ENCODE measurements at places on chromosomes 3 and 15. TPM values are rescaled to one million over a fixed set of nuclear protein-coding genes. Genes with fewer than 3 reads are reported as not detected.

SMCO1 gene
- not detected for total RNA-seq

GRCh38 chr3:39196671-39197356 is 4.4 kb upstream of the XIRP1 start:
- DNase-seq = no peak
- H3K36me3 ChIP-seq = no peaks in the 10 kb centered on the region
- peaks cover 13% of the 10 kb centered on the region for H3K27me3 ChIP-seq
- H3K4me1 ChIP-seq = peaks cover 2% of the 10 kb centered on the region
- peak overlapping the region; percentile 51 for H3K27ac ChIP-seq
- no peak overlapping the region for H3K4me3 ChIP-seq

DNA sequence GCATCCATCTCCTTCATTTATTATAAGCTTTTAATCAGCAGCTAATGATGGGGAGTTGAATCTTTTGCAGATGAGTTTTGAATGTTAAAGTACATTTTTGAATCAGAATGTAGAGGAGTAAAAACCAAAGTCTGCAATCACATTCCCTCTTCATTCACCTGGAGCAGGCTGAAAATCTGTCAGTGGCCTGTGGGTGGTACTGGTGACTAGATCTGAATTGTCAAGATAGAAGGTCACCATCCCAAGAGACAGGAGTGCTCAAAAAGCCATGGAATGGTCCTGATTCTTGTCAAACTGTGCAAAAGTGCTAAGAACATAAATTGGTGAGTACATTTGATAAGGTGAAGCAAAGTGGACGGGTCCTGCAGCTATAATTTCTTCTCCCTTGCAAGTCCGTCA is 881.3 kb upstream of the NR2F2 start:
- no peaks in the 10 kb centered on the region for H3K36me3 ChIP-seq
- H3K27me3 ChIP-seq = peaks cover 8% of the 10 kb centered on the region
- DNase-seq = no peak

GRCh38 chr3:65233561-65233960 is 545.8 kb upstream of the ADAMTS9 start:
- peaks cover 12% of the 10 kb centered on the region for H3K4me1 ChIP-seq
- no peaks in the 10 kb centered on the region for H3K36me3 ChIP-seq
- H3K4me3 ChIP-seq = no peak overlapping the region
- H3K27ac ChIP-seq = no peak overlapping the region

GRCh38 chr3:102195198-102195948 is 239.4 kb upstream of the ZPLD1 start:
- no peak overlapping the region for H3K4me3 ChIP-seq
- no peaks in the 10 kb centered on the region for H3K36me3 ChIP-seq
- peaks cover 8% of the 10 kb centered on the region for H3K4me1 ChIP-seq
- DNase-seq = no peak
- H3K27me3 ChIP-seq = no peaks in the 10 kb centered on the region
- peak overlapping the region; percentile 59 for H3K27ac ChIP-seq

- DNase-seq = no peak
- no peaks in the 10 kb centered on the region for H3K4me1 ChIP-seq
- no peaks in the 10 kb centered on the region for H3K36me3 ChIP-seq
- H3K27me3 ChIP-seq = no peaks in the 10 kb centered on the region
Observed at GRCh38 chr15:27512281-27513001, 541.5 kb downstream of the GABRG3 start.

- no peak overlapping the region for H3K4me3 ChIP-seq
- H3K4me1 ChIP-seq = no peaks in the 10 kb centered on the region
- H3K27me3 ChIP-seq = no peaks in the 10 kb centered on the region
- no peaks in the 10 kb centered on the region for H3K36me3 ChIP-seq
Observed at GRCh38 chr3:99236576-99236975, 335.1 kb upstream of the DCBLD2 start.

DNA sequence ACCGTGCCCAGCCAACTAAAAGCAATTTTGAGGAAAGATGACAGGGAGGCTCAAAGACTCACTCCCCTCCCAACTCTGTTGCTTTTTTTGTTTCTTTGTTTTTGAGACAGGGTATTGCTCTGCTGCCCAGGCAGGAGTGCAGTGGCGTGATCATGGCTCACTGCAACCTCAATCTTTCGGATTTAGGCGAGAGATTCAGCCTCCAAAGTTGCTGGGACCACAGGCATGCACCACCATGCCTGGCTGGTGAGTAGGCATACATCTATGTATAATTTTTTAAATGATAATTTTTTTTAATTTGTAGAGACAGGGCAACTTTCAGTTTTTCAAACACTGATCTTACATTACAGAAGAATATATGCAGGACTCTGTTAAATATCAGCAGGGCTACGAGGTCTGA is 15.8 kb upstream of the THUMPD3 start:
- DNase-seq = no peak
- no peaks in the 10 kb centered on the region for H3K27me3 ChIP-seq
- H3K36me3 ChIP-seq = peaks cover 5% of the 10 kb centered on the region
- H3K4me3 ChIP-seq = no peak overlapping the region

DNA sequence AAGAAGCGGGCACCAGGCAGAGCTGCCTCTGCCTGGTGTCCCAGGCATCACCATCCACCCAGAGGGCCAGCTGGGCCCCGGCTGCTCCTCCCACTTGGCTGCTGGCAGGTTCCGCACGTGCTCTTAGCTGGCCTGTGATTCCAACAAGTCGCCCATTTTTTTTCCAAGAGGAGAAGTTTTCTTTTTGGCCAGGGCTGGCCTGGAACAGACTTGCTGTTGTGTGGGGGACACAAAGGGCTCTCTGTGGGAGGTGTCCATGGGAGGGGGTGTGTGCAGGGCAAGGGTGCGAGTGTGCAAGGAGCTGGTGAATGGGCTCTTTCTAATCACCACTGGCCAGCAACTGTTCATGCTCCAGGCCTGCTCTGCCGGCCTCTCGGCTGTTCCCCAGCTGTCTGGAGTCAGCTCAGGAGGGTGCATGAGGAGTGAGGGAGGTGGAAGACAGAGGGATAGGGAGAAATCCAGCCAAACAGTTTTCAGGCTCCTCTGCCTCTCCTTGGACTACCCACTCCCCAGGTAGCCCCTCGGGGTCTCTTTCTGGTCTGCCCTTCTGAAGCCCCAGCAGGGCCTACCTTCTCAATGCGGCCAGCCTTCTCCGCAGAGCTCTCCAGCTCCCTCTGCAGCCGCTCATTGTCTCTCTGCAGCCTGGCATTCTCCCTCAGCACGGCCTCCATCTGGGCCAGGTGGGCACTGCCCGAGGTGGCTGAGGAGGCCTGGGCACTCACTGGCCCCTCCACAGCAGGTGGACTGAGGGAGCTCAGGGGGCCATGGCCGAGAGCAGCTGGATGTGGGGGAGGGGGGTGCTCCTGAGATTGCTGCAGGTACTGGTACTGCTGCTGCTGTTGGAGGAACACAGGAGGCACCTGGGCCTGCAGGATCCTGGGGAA is 7.1 kb downstream of the AMOTL2 start:
- no peaks in the 10 kb centered on the region for H3K27me3 ChIP-seq
- H3K27ac ChIP-seq = peak overlapping the region; percentile 49
- H3K4me1 ChIP-seq = peaks cover 45% of the 10 kb centered on the region
- peaks cover 28% of the 10 kb centered on the region for H3K36me3 ChIP-seq
- DNase-seq = no peak

DNA sequence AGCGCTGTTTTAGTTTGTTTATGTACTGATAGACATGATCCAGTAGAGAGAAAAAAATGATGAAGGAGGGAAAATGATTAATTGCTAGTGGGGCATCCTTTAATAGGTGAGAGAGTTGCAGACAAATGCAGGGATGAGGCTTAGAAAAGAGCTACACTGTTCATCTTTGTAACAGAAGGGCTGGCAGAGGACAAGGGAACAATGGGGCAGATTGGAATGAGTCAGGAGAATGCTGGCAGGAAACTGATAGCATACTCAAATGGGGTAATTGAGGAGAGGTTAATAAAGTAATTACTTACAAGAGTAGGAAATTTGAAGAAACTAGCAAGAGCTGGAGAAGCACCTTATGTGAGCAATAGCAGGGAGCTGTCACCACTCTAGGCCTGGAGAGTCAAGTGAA is 170.9 kb downstream of the OXSM start:
- no peaks in the 10 kb centered on the region for H3K27me3 ChIP-seq
- no peak overlapping the region for H3K27ac ChIP-seq
- no peaks in the 10 kb centered on the region for H3K36me3 ChIP-seq
- H3K4me3 ChIP-seq = no peak overlapping the region

- no peak overlapping the region for H3K4me3 ChIP-seq
- no peak for DNase-seq
- peaks cover 3% of the 10 kb centered on the region for H3K4me1 ChIP-seq
Observed at GRCh38 chr3:34000301-34000700, 201.9 kb downstream of the PDCD6IP start.

DNA sequence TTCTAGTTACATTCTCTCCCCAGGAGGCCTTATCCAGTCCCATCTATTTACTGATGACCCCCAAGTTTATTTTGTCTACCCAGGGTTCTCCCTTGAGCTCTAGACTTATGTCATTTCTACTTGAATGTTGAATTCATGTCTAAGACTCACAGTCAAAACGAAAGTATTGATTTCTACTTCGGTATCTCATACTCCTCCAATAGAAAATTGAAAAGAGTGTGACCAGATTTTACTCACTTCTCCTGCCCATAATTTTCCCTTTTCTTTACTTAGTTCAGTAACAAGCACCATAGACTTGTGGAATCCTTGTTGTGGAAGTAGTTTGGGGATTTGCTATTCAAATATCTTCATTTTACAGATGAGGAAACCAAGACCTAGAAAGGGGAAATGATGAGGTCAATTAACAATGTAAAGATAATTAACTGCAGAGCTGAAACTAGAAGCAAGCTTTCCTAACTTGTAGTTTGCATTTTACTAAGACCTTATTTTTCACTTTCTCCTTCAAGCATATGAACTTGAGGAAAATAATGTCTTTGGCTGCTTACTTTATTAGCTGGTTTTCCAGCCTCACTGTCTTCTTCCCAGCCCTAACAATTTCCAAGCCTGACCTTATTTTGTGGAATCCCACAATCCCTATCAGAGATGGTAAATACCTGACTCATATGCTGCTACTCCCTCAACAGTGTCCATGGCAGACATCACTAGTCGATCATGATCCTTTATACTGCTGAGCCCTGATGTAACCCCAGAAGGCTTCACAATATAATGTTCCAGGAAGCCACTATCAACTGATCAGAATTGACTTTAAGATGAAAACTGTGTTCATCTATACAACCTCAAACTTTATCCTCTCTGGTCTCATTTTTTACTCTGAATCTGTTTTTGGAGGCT is 123.9 kb upstream of the AGBL1 start:
- no peaks in the 10 kb centered on the region for H3K4me1 ChIP-seq
- peaks cover 4% of the 10 kb centered on the region for H3K27me3 ChIP-seq
- no peak overlapping the region for H3K27ac ChIP-seq
- no peak overlapping the region for H3K4me3 ChIP-seq
- no peak for DNase-seq
- no peaks in the 10 kb centered on the region for H3K36me3 ChIP-seq

Data from progenitor cell of endocrine pancreas (in vitro differentiated cells).